ENCODE measurements at places on chromosomes 2 and 18.

DNA sequence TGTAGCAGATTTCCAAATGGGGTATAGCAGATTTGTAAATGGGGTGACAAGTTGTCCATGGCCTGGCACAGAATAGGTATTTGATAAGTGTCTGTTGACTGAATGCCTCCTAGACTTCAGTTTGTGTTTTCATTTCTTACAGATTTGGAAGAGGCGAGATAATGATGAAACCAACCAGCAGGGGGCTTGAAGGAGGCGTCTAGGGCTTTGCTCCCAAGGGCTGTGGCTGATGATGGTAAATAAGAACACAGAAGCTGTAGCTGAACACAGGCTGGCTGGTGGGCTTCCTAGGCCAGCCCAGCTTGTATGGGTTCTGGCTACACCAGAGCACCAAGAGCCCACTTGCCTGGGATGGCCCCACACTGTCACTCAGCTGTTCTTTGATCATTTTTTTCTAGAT lies 19.4 kb downstream of the SFTPB start:
- no peak for DNase-seq

- no peak for DNase-seq
Observed at GRCh38 chr2:225662101-225662500, 262.6 kb downstream of the NYAP2 start.

DNA sequence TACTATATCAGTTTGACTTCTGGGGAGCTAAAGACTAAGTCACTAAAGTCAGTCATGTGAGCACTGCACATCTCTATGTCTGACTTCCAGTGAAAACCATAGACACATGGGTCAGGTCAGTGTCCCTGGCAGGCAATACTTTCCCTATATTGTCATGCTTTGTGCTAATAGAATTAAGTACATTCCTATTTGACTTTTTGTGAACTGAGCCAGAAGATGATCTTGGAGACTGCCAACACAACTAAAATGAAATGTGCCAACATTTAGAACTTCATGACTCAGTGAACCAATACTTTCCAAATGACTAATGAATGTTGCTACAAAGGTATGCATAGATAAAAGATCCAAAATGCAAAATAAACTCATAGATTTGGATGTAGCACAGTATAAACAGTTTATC lies 820.8 kb upstream of the FAM98A start:
- no peak for DNase-seq

- DNase-seq, result no peak
Observed at GRCh38 chr18:44143072-44143471, 537.6 kb upstream of the SETBP1 start.

GRCh38 chr2:237629188-237629534 lies 1.8 kb downstream of the LRRFIP1 start:
- no peak for DNase-seq

- DNase-seq, result no peak
Observed at GRCh38 chr2:11985817-11986566, 239.6 kb downstream of the LPIN1 start.

DNA sequence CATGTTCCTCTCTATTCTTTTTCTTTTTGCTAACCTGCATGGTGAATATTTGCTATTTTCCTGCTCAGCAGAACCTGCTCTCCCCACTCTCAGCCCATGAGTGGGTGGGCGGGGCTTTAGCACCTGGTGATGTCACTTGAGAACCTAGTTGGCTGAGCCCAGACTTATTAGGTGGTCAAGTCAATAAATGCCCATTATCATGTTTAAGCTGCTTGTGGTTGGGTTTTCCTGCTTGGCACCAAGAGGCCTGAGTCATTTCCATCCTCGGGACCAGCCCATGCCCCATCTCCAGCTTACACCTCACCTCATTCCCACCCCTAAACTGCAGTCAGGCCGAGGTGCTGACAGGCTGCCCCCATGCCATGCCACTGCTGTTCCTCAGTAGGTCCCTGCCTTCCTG lies 226.6 kb downstream of the ANKRD30B start:
- no peak for DNase-seq

DNA sequence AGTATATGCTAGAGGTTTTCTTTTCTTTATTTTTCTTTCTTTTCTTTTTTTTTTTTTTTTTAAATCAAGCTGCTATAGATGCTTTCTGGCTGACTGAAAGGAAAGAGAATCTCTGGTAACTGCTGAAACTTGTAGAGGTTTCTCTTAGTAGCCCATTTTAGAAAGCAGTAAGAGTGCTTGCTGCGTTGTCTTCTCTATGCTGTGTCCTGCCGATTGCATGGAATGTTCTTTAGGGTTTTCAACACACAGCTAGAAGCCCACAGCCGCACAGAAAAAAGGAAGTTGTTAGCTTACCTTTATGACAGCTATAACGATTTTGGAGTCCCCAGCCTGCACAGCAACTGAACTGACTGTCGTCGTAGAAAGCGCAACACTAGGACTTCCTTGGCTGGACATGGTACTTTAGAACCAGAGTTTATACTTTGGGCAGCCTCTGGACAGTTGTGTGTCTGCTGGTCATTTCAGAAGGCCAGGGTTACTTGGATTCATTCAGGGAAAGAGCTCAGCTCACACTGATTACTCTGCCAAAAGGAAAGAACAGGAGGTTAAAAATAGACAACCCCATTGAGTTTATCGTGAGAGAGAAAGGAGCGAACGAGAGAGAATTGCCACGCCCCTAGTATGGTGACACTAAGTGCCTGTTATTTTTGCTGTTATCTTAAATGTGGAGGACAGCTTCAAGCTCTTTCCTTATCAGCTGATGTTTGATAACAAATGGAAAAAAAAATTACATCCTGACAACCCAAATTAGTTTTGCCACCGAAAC lies at the start of gene CCDC141:
TSS of gene CCDC141 (minus strand) at position 592 of the 766 bp plus-strand sequence. CDS start at position 396, 196 bp downstream.
- DNase-seq, result no peak

DNA sequence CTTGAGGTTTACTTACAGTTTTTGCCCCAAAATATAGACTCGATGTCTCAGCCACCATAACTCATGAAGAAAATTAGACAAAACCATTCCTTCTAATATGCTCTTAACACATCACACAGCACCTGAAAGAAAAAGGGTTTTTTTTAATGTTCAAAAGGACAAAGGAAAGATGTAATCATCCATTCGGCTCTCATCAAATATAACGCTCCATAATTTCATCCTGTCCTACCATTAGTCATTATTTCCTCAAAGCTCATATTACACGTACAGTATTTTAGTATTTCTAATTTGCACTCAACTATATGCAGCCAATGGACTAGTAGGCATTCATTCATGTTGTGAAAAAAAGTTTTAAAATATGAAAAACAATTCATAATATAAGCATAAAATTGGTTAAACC lies 24.8 kb downstream of the ESCO1 start:
- no peak for DNase-seq

- no peak for DNase-seq
Observed at GRCh38 chr2:219002395-219003266, 9.4 kb upstream of the CRYBA2 start.

- DNase-seq, result no peak
Observed at GRCh38 chr2:42725657-42726056, 38.3 kb downstream of the OXER1 start.

DNA sequence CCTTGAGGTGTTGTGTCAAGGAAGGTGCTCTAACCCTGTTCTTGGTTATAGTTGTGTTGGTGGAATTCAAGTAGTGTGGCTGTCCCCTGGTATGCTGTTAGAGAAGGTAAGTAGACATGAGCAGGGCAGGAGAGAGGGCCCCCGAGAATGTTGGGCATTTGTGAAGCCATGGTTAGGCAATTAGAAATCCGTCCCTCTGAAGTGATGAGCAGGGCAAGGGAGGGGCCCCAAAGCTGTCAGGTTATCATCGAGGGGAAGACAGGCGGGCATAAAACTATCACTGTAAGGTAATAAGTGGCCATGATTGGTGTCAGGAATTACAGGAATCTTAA lies 5.2 kb downstream of the XRCC5 start:
- no peak for DNase-seq

DNA sequence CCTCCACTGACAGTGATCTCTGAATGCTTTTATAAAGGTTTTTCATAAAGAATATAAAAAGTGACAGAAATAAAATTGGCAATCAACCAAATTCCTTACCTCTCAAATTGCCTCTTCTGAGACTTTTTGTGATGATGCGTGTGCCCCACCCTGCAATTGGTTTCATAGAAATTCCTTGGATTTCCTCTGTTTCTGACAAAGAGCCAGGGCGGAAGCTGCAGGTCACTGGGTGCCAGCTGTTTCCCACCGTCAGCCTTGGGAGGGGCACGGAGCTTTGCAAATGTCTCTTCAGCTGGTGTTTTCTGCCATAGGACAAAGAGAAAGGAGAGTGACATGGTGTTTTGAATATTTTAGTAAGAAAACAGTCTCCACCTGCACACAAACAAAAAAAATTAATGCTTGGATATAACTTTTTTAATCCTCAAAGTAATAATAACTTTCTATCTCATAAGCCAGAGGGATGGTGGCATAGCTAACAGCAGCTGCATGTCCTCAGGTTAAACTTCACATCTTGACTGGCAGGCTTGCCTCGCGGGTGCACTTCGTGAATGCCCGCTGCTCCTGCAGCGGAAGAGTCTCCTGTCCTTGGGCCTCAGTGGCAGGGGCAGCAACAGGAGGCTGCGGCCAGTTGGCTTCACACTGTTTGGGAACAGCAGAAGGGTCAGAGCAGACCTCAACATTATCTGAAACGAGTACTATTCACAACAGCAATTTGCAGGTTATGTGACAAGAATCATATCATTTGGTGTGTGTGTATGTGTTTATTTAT lies 24.7 kb downstream of the AGAP1 start:
- no peak for DNase-seq

GRCh38 chr2:3557639-3558204 lies 411 bp downstream of the RNASEH1 start:
- no peak for DNase-seq

- no peak for DNase-seq
Observed at GRCh38 chr2:199524689-199525574, 67.2 kb upstream of the SATB2 start.

DNA sequence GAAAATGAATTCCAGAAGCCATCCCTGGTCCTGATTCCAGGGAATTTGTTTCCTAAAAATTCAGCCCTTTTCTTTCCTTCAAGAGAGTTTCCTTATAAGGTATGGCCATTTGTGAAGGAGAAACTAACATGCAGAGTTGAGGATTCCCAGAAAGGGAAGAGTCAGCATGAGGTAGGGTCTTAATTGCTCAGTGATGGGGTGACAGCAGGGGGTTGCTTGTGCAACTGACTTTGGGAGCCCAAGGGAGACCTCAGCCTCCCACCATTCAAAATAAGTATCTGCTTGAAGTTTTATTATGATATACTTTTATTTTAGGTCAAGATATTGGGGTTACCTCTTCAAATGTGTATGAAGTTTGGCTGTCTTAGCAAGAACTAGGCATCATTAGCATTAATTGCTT lies 74.9 kb upstream of the CELF4 start:
- DNase-seq, result no peak

DNA sequence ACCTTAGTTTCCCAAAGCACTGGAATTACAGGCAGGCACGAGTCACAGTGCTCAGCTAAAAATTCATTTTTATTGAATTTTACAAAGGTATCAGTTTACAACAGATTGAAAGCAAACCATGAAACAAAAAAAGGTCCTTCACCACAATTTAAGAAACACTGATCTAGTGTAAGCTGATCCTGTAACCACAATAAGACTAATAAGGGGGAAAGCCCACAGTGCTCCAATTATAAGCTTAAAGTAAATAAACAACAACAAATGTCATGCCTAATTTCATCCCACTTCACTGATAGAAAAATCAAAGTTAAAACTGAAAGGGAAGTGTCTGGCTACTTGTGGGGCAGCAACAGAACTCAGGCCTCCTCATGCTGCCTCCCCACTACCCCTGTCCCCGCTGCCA lies 49.2 kb downstream of the ICA1L start:
- no peak for DNase-seq

DNA sequence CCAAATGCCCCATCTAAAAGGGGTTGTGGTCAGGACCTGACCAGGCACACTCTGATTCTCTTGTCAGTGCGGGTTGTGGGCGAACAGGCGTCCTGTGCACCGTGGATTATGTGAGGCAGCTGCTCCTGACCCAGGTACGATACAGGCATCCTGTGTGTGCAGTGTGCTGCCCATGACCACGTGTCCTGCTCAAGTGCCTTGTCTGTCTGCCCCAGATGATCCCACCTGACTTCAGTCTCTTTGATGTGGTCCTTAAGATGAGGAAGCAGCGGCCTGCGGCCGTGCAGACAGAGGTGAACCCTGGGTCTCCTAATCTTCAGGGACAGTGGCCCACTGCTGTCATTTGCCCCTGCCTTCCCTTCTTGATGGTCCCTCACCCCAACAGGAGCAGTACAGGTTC lies 14.6 kb downstream of the PTPN18 start:
- DNase-seq, result no peak

DNA sequence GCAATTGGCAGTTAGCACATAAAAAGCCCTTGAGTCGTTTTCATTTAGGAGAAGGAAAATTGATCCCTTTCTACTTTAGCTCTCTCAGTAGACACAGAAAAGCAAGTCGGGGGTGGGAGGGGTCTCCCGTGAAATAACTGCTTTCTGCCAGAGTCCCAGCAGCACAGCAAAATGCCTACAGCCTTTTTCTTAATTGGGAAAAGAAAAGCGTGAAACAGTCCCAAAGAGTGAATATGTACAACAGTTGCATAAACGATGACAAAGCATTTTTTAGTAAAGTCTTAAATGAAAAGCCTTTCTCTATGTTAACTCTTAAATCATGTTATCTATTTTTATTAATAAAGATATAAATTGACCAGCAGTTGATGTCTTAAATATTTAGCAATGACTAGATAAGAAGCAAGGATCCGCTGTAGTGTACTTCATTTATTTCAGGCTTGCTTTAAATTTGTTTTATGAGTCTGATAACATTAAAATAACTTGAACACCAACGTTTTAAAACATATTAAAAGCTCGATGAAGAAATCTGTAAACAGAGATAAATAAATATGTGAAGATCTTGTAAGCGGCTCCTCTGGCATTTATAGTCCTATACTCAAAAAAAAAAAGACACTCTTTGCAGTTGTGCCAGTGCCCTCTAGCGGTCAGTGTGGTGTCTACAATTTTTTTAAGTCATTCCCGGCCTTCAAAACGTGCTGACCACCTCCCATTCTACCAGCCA lies 42.3 kb upstream of the ATIC start:
- peak; percentile 27 for DNase-seq

DNA sequence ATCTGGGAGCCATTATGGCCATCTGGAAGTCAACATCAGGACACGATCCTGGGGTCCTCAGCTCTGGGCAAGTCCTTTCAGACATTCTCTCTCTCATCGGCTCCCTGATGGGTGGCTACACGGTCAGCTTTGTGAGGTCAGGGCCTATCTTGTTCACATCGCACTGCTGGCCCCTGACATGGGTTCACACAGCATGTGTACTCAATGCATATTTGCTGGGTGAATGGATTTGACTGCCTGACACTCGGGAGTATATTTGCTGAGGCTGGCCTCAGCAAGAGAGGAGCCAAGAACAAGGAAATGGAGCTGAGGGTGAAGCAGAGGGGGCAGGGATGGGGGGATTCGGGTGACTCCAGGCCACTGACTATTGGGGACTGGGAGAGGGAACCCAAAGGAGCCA lies 50.5 kb downstream of the SLC4A5 start:
- no peak for DNase-seq

DNA sequence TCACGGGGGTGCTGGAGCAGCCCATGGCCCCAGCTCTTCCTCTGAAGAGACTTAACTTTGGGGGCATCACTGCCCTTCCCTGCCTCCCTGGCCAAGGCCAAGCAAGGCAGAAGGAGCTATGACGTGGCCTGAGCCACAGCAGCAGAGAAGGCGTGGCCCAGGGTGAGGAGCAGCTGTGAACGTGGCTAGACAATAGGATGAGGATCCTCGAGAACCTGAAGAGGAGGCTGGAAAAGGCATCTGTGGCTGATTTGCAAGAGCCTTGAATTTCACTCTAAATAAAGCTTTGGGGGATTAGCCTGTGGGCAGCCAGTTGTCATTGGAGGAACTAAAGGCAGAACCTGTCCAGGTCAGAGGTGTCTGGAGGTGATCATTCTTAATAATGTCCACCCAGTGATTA lies 652.9 kb upstream of the ID2 start:
- DNase-seq, result no peak

- no peak for DNase-seq
Observed at GRCh38 chr2:25293958-25294562, 47.7 kb downstream of the DNMT3A start.
